ENCODE measurements at places on chromosomes 16 and 17.

DNA sequence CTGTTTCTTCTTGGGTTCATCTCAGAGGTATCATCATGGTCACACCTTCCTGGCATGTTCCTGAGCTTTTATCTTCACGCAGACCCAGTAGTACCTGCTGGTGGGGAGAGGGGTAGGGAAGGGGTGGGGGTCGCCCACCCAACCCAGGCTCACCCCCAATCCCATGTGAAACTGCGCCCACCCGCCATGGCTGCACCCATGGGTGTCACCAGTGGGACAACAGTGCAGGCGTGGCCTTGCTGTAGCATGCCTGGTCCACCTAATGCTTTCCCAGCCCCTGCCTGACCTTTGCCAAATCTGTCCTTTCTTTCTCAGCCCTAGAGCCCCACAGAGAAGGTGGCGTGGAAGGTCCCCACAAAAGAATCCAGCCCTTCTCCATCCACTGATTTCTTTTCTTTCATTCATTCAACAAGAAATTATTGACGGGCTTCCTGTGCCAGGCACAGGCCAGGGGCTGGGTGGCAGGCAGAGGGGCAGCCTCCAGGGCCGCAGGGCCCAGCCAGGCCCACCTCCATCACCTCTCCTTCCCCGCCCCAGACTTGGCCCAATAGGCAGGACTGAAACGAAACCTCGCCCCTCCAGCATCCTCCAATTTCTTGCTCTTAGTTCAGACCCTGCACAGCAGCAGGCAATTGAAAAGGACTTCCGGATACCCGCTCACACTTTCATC lies 79.1 kb upstream of the TNRC6C start:
- no peak for DNase-seq

DNA sequence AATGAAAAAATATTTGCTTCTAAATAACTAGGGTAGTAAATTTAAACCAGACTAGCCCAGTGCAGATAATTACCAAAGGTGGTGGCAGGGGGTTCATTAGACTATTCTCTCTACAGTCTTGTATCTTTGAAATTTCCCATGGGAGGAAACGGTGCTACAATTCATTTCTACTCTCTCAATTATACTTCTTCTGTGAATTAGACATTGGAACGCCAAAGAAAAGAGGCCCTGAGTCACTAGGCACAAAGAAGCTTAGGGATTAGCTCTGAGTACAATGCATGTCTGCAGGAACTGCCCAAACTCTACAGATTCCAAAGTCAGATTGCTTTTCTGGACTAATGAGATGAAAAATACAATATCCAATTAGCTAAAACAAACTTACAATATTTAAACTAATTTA lies 30.7 kb upstream of the ARL6IP1 start:
- DNase-seq: no peak

- DNase-seq: no peak
Measured at GRCh38 chr17:31562376-31562840, 170.9 kb downstream of the RAB11FIP4 start.

- DNase-seq: no peak
Measured at GRCh38 chr16:30470632-30470995, 1.9 kb upstream of the ITGAL start.

DNA sequence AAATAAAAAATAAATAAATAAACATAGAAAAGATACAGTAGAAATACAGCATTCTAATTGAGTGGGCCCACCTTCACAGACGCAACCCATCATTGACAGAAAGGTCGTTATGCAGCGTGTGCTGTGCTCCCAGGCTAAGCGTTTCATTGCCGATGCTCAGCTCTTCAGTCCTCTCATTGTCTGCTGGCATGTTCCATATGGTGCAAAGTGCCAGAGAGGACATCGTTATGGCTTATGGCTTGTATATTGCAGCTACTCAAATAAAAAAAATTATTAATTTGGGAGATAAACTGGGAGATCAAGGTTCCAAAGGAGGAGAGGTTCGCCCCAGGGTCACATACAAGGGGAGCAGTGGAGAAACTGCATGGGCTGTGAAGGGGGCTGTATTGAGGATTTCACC lies 11.3 kb upstream of the UBALD2 start:
- DNase-seq: no peak

DNA sequence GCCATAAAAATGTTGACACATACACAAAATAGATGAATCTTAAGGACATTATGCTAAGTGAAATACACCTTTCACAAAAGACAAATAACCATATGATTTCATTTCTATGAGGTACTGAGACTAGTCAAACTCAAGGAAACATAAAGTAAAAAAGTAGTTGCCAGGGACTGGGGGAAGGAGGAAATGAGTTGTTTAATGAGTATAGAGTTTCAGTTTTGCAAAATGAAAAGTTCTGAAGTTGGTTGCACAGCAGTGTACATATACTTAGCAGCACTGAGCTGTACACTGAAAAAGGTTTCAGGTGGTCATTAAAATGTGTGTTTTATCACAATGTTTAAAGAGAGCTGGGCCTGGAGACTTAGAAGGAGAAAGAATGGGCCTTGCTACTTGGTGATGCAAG lies 4.7 kb upstream of the SLC13A2 start:
- no peak for DNase-seq

DNA sequence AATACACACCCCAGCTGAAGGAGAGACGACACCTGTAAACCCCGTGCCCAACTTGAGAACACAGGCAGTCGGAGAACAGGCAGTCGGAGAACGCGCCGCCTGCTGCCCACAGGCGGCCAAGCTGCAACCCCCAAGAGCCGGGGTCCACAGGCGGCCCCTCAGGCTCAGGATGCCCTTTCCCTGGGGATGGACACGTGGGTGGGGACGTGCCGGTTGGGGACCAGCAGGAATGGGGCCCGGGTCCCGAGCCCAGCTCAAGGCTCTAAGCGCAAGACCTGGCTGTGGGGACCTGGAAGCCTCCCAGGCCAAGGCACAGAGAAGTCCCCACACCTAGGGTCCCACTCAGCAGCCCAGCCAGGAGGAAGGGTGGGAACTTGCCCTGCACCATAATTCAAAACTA lies 79.5 kb upstream of the GNG13 start:
- no peak for DNase-seq

DNA sequence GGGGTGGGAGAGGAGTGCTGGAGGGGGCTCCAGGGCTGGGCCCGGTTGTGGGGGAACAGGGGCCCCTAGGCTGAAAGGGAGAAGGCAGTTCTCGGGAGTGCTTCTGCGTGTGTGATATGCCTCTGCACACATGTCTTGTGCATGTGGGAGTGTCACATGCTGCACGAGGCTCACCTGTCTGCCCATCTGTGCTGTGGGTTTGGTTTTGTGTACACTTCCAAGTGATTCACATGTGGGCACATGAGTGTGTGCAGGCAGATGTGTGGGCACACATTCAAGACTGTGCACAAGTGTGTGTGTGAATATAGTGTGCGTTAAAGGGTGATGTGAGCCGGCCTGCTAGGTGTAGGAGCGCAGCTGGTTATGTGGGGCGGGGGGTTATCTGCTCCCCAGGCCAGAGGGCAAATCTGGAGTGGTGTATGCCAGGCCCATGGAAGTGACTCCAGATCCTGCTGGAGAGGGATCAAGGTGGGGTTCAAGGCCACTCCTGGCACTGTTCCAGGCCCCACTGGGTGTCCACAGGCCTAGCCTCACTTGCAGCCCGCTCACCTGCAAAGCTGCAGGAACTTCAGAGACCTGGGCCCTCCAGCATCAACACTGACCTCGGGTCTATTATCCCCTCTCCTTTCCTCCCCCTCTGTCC lies 3.8 kb upstream of the BAHCC1 start:
- DNase-seq: no peak

- no peak for DNase-seq
Measured at GRCh38 chr16:16774389-16774788, 395.4 kb downstream of the NPIPA7 start.

- DNase-seq: no peak
Measured at GRCh38 chr16:5951486-5951885, 853.9 kb upstream of the EEF2KMT start.

GRCh38 chr17:57975044-57975443 lies 13.0 kb downstream of the VEZF1 start:
- no peak for DNase-seq

- no peak for DNase-seq
Measured at GRCh38 chr16:27928542-27928941, 135.0 kb downstream of the GSG1L start.

DNA sequence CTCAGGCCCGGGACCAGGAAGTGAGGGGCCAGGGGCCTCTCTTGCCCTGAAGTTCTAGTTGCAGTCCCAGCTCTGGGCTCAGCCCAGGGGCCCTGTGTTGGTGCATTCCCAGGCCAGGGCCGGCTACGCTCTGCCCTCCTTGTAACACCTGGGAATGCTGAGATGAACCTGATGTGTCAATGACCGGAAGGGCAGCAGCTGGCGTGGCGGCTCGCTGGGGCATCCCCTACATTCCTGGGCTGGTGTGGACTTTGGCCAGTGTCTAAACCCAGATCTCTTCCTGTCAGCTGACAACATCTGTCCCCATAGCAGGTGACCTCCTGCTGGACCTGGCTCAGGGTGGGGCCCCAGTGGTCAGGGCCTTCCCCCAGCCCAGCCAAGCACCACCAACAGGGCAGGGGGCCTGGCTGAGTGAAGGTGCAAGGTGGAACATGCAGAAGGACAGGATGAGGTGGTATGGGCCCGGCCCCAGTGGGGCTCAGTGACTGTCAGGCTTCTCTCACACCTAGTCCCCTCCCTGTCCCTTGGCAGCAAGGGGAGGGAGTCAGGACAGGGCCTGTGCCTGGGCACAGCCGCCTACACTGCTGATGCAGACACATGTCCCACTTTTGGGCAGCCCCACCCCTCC lies 15.9 kb downstream of the FAM83G start:
- no peak for DNase-seq

- DNase-seq: peak; percentile 30
Measured at GRCh38 chr17:7839876-7840261, 5.9 kb downstream of the KDM6B start.

DNA sequence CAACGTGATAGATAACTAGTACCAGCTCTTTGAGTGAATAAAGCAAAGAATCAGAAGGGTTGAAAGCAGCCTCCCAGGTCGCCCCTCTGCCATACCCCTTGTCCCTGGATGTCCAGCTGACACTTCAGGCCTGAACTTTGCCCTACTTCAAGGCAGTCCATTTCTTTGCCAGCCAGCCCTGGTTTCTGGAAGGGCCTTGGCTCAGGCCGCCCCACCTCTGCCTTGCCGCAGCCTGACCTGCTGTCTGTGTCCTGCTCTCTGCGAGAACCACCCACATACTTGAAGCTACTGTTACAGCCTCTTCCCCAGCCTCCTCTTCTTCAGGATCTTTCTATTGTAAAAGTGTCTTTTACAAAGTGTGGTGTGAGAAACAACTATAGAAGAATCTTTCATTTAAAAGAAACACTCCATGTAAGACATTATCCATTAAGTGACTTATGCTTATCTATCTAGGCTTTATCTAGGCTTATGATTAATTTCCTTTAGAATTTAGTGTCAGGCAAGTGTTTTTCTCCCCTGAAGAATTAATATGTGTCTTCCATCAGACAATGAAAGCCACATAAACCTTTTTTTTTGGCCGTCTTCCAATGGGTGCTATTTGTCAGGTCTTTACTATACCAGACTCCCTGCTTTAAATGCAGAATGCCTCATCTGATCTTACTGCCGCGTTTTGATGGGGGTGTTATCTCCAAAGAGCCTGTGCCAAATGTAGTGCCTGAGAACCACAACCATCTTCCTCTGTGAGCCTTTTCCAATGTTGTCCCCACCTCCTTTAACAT lies 133.9 kb downstream of the SOCS1 start:
- DNase-seq: no peak

DNA sequence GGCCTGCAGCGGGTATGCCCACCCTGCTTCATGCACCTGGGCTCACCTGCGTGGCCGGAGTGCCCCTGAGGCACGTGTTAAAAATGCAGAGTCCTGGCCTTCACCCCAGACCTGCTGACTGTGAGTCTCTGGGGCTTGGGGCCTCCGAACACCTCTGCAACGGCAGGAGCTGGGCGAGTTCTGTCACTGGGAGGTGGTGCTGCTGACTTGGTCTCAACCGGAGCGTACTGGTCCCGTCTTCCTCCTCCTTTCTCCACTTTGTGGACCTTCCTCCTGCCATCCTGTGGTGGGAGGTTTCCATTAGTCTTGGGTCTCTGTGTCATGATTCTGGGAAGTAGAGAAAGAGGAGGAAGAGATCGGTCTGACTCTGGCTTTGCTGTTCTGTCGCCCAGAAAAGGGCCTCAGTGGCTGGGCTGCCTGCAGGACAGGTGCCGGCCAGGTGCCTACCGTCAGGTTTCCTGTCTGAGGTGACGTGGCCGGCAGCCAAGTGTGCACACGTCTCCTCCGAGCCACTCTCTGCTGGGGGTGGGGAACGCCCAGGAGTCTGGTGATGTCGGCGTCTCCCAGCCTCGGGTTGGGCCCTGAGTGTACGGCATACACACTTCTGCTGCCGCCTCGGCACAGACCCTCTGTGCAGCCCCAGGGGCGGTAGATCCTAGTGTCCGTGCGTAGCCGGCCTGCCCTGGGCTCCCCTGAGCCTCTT lies 6.9 kb downstream of the TSC2 start:
- no peak for DNase-seq

- no peak for DNase-seq
Measured at GRCh38 chr17:63399316-63399715, 46.8 kb downstream of the CYB561 start.

GRCh38 chr17:74607221-74607620 lies 15.1 kb upstream of the CD300LD start:
- DNase-seq: no peak

DNA sequence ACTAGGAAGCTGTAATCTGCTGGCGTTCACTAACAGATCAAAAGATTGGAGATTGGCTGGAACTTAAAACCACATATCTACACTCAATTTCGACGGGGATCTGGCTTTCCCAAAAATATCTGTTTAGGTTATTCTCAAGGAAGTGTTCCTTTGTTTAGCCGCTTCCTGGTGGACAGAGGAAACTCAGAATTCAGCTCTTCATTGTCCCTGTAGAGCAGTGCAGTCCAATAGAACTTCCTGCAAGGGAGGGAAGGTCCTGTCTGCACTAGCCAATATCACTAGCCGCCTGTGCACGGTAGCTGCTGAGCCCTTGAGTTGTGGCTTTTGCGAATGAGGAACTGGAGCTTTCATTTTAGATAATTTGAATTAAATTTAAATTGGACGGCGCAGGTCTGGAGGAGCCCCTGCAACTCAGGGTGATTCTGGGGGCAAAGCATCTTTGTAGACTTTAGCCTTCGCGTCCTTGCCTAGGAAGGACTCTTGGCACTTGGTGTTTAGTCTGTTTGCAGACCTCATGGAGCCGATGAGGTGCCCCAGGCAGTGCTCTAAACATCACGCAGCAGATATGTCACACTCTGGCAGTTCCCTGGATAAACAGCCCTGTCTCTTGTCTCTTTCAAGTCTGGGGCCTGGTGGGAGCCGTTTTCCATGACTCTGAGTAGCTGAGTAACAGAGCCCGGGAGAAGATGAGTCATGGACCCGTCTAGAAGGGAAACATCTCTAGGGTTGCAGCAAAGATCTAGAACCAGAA lies 122.2 kb downstream of the CCDC182 start:
- no peak for DNase-seq

- DNase-seq: peak; percentile 61
Measured at GRCh38 chr16:58236231-58236690, 38.4 kb upstream of the CSNK2A2 start.
